ENCODE measurements at places on chromosomes 6 and 20. TPM values are rescaled to one million over a fixed set of nuclear protein-coding genes. Genes with fewer than 3 reads are reported as not detected.

- no peak for DNase-seq
Measured at GRCh38 chr6:44594481-44594880, 207.0 kb downstream of the CDC5L start.

DNA sequence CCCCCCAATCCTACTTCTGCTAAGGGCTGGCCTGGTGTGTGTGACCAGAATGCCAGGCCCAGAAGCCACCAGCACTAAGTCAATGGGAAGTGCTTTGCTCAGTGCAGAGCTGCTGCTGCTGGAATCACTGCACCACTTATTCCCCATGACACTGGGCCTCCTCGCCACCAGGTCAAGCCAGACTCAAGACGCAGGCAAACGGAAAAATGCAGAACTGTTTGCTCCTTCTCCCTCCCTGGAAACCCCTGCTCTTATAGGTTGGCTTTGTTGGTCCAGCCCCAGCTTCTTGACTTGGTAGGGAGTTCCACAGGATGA is 121.9 kb downstream of the PHACTR3 start:
- DNase-seq = no peak

DNA sequence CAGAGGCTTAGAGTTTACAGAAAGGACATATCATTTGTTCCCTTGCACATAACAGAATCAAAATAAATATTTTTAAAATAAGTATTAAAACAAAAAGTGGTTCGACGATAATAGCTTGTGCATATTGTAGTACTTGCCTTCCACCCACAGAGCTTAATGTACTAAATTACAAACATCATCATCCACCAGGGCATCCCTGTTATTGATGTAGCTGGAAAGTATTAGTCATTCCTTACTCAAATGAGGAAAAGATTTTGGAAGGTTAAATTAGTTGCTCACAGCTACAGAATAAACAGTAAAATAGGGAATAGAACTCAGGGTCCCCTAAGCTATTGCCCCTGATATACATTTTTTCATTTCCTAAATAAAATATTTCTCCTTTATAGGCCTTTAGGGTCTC is 150.3 kb downstream of the PTPRK start:
- no peak for DNase-seq

Gene TMEM74B
- total RNA-seq = not detected

- no peak for DNase-seq
Measured at GRCh38 chr6:87702589-87702945, 534 bp upstream of the AKIRIN2 start.
